Cortex of kidney (tissue), 1 donor: ENCODE measurements at places on chromosomes 1 and 21.

DNA sequence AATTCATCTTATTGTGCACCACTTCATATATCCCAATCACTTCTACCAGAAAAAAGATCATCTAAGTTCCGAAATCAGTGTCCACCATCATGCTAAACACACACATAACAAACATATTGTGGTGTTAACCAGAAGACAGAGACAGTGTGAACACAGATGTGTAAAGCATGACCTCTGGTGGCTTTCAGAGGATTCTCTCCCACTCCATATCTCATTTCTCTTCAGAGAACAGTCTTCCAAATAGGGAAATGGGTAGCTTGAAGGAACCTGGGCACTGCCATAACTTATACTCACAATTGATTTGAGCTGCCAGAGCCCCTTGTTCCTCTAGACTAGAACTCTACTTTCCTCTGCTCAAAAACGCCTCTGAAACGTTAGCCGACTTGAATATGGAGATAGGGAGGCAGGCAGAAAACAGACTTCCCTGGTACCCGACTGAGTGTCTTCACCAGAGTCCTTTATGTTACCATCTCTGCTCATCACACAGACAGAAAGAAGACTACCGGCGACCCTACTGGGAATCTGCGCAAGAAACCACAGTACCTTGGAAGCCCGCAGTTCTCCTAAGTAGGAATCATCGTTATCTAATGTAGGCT is 1.8 kb upstream of the ELAPOR1 start:
- no peak for DNase-seq

DNA sequence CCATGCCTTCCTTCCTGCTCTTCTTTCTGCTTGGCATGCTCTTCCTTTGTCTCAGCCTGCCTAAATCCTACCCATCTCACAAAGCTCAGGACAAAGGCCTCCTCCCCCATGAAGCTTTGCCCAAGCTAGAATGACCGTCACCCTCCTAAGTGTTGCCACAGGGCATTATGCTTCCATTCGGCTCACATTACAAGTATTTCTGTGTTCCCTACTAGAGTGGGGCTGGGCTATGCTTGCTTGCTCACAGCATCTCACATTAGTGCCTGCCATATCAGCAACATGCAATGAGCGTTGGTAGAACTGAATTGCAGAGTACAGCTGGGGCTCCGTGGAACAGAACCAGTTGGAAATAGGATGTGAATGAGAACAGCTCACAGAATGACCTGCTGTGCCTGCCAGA is 82.8 kb downstream of the CD58 start:
- DNase-seq = no peak

DNA sequence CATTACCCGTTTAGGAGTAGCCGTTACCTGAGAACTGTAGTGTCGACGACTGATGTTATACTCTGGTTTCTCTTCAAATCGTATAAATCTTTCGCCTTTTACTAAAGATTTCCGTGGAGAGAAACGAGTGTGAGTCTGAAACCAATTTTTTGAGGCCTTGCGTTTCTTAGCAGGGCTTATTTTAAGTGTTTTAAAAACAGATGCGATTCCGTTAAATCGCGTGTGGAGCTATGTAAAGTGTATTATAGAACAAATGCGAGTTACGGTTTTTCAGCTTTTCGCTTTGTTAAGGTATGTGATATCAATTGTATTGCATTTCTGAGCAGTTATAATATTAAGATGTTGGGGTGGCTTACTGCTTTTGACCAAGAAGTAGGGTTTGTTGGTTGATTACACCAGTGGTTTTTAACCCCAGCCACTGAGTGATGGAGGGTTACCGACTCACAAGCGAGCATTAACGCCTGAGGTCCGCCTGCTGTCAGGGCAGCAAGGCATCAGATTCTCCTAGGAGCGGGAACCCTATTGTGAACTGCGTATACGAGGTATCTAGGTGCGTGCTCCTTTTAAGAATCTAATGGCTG is 18.0 kb downstream of the KIAA2013 start:
- DNase-seq = no peak

DNA sequence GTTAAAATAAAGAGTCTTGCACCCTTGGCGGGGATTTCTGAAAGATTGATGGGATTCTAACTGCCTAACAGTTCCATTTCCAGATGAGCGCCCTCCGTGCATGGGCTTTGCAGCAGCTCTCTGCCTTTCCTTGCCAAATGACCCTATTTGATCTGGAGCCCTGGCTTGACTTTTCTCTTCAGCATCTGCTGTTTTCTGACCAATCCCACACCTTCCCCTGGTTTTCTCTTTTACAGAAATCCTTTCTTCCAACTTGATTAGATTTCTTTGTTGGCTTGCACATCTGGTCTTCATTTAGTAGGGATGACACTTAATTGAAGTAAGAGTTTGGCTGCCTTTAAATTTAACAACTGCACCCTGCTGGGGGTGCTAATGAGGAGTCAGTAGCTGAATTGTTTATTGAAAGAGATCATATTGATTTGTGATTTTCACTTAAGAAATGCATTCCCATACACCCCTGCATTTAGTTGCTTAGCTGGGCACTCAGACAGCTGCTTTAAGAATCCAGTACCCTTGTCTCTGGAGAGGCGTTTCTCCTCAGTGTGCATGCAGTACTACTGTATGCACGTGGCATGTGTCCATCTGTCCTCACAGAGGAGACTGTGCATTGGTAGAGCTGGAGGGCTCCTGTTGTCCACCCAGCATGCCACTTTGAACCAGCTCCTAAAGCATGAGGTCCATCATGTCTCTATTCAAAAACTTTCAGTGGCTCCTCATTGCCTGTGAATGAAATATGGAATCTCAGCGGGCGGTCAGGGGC is 99.7 kb downstream of the NOS1AP start:
- DNase-seq = no peak

GRCh38 chr1:90723590-90724108 is 6.5 kb upstream of the BARHL2 start:
- no peak for DNase-seq
